ENCODE measurements at places on chromosomes 12 and 14.

DNA sequence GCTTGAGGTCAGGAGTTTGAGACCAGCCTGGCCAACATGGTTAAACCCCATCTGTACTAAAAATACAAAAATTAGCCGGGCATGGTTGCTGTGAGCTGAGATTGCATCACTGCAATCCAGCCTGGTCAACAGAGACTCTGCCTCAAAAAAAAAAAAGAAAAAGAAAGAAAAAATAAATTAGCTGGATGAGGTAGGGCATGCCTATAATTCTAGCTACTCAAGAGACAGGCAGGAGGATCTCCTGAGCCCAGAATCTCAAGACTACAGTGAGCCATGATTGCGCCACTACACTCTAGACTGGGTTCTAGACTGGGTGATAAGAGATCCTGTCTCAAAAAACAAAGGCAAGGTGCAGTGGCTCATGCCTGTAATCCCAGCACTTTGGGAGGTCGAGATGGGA is 16.9 kb downstream of the PPP4R3A start:
- no peak for DNase-seq

GRCh38 chr14:26974965-26975364 is 377.1 kb upstream of the NOVA1 start:
- no peak for DNase-seq

DNA sequence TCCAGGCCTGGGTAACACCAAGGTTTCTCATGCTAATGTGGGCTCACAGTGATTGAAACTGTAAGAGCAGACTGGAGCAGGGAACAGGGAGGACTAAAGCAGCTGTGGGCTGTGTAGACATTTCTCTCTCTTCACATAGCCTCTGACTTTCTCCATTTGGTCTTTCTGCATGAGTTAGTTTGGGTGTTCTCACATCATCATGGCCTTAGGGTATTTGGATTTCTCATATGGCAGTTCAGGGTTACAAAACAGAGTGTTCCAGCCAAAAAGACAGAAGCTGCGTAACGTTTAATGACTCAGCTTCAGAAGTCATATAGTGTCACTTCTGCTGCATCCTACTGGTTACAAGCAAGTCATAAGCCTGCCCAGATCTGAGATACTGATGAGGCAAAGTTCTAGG is 52.0 kb upstream of the OSBPL8 start:
- DNase-seq, result no peak

GRCh38 chr14:62592877-62593276 is 452.4 kb downstream of the KCNH5 start:
- DNase-seq, result no peak

- DNase-seq, result no peak
Measured at GRCh38 chr14:104030958-104031357, 54.5 kb upstream of the ASPG start.

Data from activated naive CD4-positive, alpha-beta T cell treated with Interleukin-2 at 50 U/mL for 16 hours (primary cell).